ENCODE measurements at places on chromosomes 1 and 21.

GRCh38 chr21:20902998-20903397, 95.2 kb upstream of the NCAM2 start:
- DNase-seq, result no peak

- no peak for DNase-seq
These were observed 58.8 kb upstream of the PRDX6 start for GRCh38 chr1:173418107-173418985.

DNA sequence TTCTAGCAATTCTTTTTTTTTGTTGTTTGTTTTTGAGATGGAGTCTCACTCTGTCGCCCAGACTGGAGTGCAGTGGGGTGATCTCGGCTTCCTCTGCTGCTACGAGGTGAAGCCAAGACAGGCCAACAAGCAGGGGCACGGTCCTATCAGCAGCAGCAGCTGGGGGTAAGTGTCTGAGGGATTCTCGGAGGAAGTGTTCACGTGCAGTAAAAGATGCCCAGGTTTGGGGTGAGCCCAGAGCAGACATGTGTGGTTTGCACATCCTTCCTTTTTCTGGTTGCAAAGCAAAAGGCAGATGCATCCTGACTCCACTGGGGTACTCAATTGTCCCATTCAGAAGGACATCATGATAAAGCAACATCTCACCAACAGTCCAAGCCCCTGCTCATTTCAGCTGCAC, 27.7 kb downstream of the PIGP start:
- no peak for DNase-seq

DNA sequence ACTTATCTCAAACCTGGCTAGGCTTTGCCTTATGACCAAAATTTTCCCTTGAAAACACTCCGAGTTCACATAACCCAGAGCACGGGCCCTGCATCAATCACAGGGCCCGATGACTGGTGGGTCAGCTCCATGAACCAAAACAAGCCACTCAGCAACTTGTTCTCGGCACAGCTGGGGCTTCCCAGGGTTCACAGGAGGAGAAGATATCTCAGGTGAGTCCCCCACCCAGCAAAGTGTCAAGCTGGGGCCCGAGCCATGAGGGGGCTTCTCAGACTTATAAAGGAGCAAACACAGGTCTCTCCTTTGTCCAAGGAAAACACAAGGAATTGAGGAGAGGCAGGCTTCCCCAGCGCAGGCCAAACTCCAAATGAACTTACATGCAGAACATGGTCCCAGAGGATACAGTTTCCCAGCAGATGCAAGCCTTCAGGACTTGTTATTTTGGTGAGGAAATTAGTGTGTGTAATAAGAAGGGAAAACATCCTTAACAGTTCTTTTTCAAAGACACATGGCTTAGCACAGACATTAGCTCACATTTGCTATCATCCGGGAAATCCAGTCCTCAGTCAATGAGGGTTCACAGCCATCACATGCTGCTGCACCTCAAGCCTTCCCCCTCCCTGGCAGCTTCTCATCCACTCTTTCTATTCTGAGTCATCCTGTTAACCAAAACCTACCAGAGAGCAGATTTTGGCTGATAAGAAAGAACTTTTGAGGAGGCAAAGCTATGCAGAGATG, 98.1 kb upstream of the NFIA start:
- peak; percentile 2 for DNase-seq

DNA sequence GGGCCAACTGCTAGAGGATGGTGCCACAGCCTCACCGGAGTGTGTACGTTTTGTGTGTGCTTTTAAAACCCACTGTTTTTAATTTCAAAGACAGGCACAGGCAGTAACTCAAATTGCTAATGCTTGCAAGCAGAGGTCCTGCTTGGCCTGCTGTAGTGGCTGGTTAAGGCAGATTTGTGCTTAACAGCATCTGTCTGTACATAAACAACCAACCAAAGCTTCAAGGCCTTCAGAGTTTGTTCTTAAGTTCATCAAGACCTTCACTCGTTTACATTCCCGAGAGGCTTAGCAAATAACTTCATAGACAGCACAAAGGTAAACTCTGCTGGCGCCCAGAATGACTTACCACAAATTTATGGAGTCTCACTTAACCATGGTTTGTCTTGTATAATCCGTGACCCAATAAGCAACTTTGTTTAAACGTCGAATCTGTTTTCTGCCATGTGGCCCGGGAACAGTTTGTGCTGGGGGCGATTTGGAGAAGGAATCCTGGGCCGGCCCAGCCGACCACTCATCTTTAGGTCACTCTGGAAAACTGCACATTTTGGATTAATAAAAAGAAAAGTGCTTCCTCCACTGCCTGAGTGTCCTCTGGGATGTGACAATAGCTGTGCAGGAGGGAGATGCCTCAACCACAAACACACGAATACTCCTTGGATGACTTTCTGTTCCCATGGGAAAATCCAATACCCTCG, 58.1 kb downstream of the CAPZB start:
- DNase-seq, result no peak

DNA sequence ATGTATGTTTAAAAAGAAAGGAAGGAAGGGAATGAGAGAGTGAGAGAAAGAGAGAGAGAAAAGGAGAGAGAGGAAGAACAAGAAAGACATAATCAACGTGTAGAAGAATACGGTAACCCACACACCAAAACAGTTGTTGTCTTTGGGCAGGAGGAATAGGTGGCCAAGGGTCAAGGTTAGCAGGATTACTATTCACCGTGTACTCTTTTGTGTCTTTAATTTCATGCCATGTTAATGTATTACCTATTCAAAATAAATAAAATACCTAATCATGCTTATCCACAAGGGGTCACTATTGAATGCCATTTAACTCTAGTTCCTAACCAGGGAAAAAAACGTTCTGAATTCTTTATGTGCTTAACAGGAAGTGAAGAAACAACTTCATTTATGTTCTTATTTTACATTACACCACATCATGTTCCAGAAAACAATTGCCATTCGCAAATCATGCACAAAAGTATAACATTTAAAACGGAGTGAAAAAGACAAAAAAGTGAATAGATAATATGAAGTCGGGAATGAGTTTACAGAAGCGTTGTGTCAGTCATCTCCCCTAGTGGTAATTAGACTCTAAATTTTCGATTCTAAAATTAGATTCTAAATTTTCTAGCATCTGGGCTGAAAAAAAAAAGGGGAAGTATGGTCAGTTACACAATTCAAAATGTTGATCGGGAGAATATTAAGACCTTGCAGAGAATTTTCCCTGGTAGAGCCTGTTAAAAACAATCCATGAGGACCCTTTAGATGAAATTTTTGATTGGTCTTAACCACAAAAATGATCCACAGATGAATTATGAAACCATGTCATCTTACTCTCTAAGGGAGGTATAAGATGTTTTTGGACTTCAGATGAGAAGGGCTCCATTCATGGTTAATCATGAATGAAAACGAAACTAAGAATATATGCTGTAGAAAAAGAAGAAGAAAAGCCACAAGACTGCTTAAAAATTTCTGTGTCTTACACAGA, 700 bp upstream of the KMO start:
- no peak for DNase-seq

DNA sequence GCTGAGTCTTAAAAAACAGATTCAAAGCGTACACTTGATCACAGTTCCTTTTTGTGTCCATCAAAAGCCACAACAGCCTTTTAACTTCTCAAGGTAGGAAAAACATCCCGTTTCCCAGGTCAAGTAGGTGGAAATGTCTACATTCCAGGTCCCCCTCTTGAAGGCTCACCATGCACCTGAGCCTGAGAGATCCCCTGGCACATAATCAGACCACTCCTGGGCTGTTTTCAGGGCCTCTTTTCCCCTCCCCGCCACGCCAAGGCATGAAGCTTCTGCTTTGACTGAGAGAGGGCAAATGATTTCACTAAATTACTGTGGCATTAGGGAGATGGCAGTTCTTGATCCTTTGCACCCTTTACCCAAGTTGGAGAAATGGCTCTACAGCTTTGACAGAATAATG, 21.7 kb downstream of the CNN3 start:
- DNase-seq, result no peak

- no peak for DNase-seq
These were observed 26.9 kb downstream of the CDK18 start for GRCh38 chr1:205531191-205532025.

- no peak for DNase-seq
These were observed 19.2 kb upstream of the PRKAA2 start for GRCh38 chr1:56625819-56626440.

GRCh38 chr1:43934101-43934985, 742 bp downstream of the ARTN start:
- no peak for DNase-seq

GRCh38 chr1:37282764-37283163, 191.6 kb upstream of the ZC3H12A start:
- no peak for DNase-seq

DNA sequence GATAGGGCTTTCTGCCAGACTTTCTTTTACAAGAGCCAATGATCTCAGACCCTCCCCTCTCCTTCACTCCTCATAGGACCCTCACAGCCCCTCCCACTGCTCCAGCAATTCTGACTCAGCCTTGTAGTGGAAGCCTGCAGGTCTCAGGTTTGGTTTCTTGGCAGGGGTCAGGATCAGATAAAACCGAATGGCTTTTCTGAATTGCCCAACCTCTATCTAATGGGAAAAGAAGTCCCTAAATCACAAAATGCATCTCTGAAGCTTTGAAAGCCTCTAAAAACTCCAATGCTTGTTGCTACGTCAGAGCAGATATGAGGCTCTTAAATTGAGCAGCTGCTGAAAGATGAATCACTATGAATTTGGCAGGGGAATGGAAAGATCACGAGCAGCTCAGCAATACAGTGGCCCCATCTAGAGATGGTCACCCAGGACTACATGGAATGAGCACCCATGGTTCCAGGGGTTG, 74.5 kb downstream of the NID1 start:
- DNase-seq, result no peak

DNA sequence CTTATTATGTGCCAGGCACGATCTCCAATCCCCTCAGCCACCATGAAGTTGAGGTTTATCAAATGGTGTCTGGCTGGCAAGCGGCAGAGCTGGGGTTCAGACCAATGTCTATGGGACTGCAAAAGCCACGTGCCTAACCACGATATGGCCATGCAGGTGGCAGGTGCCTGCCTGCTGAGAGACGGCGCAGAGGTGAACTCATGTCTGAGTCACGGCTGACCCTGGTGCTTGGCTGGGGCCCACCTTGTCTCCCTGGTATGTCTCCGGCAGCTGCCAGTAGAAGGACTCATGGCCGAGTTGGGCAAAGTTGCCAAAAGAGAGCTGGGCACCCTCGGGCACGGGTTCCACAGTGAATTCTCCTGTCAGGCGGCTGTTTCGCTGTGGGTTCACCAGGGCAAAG, 59.9 kb downstream of the LDLRAD2 start:
- no peak for DNase-seq

- no peak for DNase-seq
These were observed 36.0 kb upstream of the GPR37L1 start for GRCh38 chr1:202086579-202087350.

DNA sequence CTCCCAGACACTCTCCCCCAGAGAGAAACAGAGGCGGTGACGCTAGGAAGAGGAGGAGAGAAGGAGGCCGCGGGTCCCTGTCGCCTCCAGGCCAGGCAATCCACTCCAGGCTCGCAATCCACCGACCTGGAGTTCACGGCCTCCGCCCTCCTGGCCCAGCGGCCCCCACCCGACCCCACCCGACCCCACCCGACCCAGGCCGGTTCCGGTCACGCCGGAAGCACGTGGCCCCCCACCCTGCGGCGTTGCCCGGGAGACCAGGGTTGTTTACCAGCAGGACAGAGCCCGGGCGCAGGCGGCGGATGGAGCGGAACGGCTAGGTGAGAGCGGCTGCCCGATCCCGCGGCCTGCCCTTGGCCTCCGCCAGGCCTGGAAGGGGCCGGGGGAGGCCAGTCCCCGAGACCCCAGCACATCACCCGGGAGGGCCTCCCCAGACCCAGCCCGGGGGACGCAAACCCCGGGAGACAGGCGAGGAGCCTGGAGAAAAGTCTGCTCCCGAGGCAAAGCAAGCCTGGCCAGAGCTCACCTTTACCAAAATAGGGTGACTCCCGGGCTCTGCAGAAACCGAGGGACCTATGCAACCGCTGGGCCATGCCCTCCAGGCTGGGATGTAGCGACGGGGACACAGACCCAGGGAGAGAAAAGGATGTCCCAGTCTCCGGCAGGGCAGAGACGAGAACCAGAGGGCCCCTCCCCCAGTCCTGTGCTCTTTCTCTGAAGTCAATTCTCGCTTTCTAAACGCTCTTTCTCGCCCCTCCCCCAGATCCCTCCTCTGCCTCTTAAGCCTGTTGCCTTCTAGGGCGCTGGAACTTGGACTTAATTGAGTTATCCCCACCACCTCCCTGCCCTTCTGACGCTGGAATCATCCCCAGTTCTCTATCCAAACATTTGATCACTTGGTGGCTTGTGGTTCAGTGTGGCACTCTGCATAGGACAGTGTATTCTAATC, at the start of the genes PLA2G2C and UBXN10:
PLA2G2C (minus strand) TSS at position 685 of the 949 bp plus-strand sequence. CDS start 9,155 bp downstream, outside the sequence.
UBXN10 (plus strand) TSS at position 263 of the 949 bp plus-strand sequence. CDS start 4,466 bp downstream, outside the sequence.
- DNase-seq, result peak; percentile 18

DNA sequence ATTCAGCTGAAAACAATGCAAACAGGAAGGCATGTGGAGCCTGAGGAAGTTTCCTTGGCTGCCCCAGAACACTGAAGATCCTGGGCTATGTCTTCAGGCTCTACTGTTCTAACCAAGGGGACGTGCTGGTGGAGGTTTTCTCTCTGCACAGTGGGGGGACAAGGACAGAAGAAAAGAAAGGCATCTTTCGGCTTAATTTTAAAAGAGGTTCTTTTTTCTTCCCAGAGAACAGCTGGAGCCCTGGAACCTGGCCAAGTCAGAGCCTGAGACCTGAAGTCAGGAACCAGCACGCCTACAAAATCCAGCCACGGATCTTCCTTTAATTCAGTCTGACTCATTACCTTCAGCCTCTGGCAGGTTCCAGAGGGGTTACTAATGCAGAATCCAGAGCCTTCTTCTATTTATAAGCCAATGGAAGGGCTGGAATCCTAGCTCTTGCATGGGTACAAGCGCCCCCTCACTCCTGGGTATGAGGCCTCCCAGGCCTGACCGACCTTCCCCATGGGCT, 19.8 kb downstream of the CTNNBIP1 start:
- no peak for DNase-seq

GRCh38 chr1:61266738-61267137, 184.4 kb downstream of the NFIA start:
- no peak for DNase-seq

GRCh38 chr21:35520302-35520701, 471.2 kb upstream of the RUNX1 start:
- no peak for DNase-seq

- no peak for DNase-seq
These were observed 60.1 kb downstream of the SDCCAG8 start for GRCh38 chr1:243315893-243316292.

GRCh38 chr1:154468535-154469250, 33.3 kb upstream of the TDRD10 start:
- DNase-seq, result no peak

- DNase-seq, result no peak
These were observed 15.8 kb upstream of the CYB5R1 start for GRCh38 chr1:202982715-202983430.

- no peak for DNase-seq
These were observed 55.9 kb upstream of the SEC16B start for GRCh38 chr1:178025613-178026356.

GRCh38 chr1:84702143-84702542, 11.9 kb upstream of the SSX2IP start:
- DNase-seq, result no peak

All from T-helper 1 cell (primary cell).